Bone marrow (tissue), 2 donors: ENCODE measurements at places on chromosomes 4 and X.

GRCh38 chrX:69153060-69153730 is 12.1 kb downstream of the PJA1 start:
- DNase-seq: no peak

- no peak for DNase-seq
Observed at GRCh38 chr4:5220028-5220427, 168.7 kb downstream of the STK32B start.

DNA sequence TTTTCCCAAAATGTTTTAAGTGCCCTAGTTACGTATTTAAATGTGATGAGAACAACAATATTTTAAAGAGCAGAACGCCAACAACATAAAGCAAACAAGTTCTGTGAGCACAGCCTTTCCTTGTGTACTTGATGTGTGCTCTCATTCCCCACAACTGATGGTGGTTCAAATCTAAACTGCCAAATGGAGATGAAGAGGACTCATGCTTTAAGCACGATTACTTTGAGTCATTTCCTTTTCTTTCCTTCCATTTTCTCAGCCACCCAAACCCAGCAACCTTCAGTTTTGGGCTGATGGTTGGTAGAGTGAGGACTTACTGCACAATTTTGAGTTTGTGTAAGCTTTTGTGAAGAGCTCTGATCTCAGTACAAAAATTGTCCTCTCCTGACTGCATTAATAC is 1.7 kb downstream of the NSD2 start:
- DNase-seq: no peak

- no peak for DNase-seq
Observed at GRCh38 chr4:127968586-127968985, 3.4 kb downstream of the ABHD18 start.

DNA sequence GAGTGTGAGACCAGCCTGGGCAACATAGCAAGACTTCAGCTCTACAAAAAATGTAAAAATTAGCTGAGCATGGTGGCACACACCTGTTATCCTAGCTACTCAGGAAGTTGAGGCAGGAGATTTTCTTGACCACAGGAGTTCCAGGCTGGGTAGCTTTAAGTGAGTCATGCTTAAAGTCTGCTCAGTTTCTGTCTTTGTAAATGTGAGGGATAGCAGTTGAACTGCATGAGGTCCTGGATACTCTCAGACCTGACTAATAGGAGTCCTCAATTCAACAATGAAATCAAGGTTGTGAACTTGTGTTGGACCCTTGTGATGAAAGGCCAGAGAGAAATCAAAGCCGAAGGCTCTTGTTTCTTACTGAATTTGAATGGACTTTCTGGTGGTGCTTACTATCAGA is 45.2 kb downstream of the STARD8 start:
- DNase-seq: no peak

DNA sequence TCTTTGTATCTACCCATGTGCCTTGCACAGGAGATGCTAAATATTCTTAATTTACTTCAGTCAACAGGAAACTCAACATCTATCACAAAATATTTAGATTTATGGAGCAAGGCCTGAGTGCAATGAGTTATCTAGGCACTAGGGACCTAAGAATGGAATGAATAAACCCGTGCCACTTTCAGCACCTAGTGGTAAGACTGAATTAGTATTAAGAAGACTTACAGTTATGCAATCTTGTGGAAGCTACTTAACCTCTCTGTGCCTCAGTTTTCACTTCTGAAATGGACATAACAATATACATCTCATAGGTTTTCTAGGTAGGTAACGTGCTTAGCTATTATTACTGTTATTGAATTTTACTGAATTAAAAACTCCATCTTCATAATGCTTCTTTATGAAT is 144.6 kb upstream of the MAP3K15 start:
- no peak for DNase-seq

GRCh38 chrX:151694661-151695582 is at the start of gene PRRG3:
PRRG3 (plus strand) TSS chrX:151695458; CDS start chrX:151698815, 3,357 bp downstream.
- no peak for DNase-seq

DNA sequence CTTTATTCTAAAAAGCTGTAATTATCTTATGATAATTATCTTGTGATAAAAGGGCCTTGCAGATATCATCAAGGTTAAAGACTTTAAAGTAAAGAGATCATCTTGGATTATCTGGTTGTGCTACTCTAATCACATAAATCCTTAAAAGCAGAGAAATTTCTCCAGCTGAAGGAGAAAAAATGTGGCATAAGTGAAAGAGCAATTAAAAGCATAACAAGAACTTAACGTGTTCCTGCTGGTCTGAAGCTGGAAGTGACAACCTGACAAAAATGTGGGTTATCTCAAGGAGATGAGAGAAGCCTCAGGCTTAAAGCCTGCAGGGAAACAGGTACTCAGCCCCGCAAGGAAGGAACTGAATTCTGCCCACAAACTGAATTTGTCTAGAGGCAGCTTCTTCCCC is 449.1 kb upstream of the NDST4 start:
- DNase-seq: no peak

- DNase-seq: no peak
Observed at GRCh38 chrX:73765776-73766430, 202.9 kb downstream of the CHIC1 start.

DNA sequence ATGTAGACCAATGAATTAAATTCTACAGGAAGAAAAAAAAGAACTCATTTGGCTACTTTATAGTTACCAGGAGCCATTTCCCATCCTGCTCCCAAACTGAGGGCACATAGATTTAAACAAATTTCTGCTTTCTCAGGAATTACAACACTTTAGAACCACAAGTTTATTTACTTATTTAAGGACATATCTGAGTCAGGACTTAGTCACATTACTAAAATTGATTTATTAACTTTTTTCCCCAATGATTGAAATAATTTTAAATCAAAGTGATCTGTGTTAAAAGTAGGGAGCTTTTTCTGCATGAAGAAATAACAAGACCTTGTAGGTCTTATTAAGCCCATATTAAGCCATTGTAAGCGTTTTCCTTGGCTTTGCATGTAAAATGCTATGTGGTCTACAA is 291.0 kb upstream of the HAND2 start:
- DNase-seq: no peak

GRCh38 chrX:154828016-154828408 is 6.5 kb downstream of the SMIM9 start:
- no peak for DNase-seq

DNA sequence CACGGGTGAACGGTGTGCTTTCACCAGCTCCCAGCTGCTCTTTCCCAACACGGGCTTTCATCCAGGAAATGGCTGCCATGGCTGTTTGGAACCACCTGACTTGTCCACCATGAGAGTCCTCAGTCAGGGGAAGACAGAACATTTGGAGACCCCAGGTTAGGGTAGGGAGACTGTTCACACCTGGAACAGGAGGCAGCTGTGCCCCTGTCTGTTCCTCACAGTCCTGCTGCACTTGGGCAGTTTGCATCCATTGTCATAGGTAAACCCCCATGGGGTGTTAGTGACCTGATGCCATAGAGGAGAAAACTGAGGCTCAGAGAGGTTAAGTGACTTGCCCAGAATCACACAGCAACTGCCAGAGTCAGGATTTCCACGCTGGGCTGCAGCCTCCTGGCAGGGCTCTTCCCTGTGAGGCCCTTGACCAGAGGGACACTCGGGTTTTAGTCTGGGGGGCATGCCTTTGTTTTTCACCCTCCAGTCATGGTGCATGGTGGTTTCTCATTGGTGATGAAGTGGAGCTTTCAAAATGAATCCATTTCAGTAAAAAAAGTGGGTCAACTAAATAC is 54.5 kb downstream of the TRMT44 start:
- no peak for DNase-seq

DNA sequence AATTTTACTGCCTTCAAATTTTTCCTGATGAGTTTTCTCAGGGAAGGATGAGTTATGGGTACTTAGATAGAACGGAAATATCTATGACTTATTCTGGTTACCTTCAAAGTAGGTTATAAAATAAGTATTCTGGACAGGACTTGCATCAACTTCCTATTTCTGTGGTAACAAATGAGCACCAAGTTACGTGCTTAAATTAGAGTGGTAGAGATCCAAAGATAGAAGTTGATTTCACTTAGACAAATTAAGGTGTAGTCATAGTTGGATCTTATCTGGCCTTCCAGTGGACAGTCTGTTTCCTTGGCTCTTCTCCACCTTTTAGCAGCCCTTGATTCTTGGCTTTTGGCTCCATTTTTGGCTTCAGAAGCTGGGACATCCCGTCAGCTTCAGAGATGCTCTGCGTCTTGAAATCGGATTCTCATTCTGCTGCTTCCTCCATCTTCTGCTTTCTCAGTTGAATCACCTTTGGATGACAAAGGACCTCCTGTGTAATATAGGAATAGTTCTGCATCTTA is 109.9 kb downstream of the ZNF518B start:
- DNase-seq: no peak

DNA sequence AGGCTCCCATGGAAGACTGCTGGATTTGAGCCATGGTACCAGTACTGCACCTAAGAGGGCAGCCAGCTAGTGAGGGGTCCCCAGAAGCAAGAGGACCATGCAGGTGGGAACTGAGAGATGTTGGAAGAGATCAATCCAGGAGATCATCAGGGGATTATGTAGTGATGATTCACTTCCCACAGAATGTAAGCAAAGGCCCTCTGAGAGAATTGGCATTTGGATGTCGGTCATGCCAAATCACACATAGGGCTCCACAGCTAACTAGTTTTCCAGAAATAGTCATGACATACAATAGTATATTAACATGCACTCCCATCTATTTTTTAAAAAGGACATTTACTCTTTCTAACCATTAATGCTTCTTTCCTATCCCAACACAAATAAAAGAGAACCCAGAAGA is 112.5 kb downstream of the RASGEF1B start:
- DNase-seq: no peak

- DNase-seq: no peak
Observed at GRCh38 chrX:139448996-139449395, 81.5 kb upstream of the F9 start.

- DNase-seq: no peak
Observed at GRCh38 chr4:8901335-8901734, 29.7 kb upstream of the HMX1 start.
